ENCODE measurements at places on chromosomes 6 and 20.

DNA sequence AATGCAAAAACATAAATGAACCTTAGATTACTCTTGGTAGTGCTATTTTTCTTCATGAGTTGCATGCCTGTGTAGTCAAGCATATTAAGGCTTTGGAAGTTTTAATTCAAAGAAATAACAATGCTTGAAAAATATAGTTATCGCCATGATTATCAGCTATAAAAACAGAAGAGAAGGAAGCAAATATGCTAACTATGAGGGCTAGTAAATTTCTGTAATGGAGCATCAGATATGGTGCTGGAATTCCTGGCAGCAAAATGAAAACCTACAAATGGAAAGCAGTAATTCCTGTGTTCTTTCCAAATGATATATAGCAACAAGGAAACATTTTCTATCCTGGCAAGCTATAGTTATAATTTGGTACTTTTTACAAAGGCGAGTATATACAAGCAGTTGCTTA, 29.7 kb downstream of the DOP1A start:
- no peak for DNase-seq

GRCh38 chr20:57169162-57169561, 97.3 kb downstream of the BMP7 start:
- DNase-seq, result no peak

- DNase-seq, result no peak
These were observed 46.6 kb upstream of the TFAP2C start for GRCh38 chr20:56582542-56582941.

- DNase-seq, result peak; percentile 67
These were observed at the start of gene ZNF334 for GRCh38 chr20:46512943-46513844. TSS of gene ZNF334 (minus strand) at chr20:46513559. CDS start at chr20:46512102, 1,457 bp downstream.

DNA sequence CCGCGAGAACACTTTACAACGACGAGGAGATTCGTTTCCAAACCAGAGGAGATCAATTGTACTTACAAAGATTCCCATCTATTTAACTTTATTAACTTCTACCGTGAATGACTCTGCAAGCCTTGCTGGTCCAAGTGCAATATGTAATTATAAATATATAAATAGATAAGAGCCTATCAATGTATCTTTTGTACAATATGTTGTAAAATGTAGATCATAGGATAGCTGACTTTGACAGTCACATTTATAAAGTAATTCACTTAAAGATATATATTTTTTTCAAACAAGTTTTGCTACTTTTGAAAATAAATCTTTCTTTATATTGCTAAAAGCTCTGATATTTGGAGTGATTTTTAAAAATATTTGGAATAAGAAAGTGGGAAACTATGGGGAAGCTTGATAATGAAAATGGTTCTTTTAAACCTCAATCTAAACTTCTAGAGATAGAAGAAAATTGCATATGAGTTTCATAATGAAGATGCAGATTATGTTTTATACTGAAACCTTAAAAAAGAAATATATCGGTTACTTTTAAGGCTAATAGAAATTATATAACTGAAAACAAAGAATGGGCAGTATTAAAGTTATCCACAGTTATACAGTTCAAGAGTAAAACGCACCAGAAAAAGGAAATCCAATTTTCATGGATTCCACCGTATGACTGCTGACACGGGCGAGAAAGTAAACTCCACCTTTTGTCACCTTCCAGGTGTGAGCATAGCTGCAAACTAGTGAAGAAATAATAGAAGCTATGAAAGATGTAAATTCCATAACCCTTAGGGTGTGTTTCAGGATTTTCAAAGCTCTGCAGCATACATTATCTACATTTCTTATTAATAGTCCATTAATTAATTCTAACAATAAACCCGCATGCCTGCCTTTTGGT, 3.3 kb downstream of the TCF21 start:
- no peak for DNase-seq

GRCh38 chr6:19665613-19665909, 171.6 kb upstream of the ID4 start:
- DNase-seq, result no peak

DNA sequence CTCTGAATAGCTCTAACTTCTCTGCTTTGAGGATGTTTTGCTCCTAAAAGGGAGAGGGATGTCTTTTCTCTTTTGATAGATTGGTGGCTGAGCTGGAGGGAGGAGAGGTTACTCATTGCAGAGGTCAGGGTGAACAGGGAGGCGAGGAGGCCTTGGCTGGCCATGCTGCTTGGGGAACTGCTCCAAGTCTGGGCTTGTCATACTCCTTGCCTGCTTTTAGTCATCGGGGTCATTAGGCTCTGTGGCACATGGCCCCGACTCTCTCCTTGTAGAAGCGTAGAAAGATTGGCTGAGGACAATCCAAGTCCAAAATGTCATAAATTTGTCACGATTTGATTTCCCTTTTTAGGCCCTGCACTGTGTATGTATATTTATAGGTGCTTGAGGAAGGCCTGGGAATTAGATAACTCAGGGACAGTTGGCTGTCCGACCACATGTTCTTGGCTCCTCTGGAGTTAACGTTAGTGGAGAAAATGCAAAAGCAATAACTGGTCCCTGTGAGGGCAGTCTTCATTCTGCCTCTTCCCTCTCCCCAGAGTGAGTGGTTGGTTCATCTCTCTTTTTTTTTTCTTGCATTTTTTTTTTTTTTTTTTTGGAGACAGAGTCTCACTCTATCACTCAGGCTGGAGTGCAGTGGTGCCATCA, 160.1 kb downstream of the SCP2D1 start:
- no peak for DNase-seq

DNA sequence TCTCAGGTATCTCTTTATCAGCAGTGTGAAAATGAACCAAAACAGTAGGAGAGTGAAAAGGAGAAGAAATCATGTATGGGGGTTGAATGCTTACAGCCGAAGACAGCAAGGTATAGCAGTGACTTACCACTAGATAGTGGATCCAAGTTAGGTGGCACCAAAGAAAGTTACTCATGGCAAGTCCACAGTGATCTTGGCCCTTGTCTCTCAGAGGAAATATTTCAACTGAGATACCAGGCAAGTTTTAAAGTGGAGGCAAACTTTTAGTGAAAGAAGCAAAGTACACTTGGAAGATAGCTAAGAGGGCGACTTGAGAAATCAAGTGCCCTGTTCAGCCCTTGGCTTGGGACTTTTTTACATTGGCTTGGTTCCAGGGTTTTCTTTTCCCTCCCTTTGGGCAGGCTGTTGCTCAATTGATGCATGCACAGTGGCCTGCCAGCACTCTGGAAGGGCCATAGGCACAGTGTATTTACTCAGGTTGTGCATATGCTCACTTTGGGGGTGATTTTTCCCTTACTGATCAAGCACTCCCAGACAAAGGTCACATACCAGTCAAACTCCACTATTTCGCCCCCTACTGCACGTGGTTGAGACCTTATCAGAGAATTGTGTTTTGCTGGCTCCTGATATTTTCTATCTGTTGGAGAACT, 329.5 kb upstream of the KHDRBS2 start:
- no peak for DNase-seq

DNA sequence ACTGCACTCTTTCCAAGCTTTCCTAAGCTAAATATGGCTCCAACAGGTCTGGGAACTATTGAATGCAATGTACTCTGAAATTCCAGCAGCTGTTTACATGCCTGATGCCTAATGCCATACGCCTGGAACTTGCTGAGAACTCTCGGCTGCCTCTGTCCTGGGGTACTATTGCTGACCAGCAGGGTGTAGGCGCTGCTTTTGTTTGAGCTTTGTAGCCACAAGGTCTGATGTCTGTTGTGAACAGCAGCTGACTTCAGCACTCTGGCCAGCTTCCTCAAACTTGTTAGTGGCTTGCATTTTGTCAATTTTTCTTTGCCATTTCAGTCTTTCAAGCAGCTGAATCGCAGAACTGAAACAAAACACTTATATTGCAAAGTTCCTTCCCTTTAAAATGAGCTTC, 26.7 kb downstream of the SAYSD1 start:
- DNase-seq, result peak; percentile 25

GRCh38 chr6:136889271-136890193, 32.6 kb upstream of the SLC35D3 start:
- no peak for DNase-seq

DNA sequence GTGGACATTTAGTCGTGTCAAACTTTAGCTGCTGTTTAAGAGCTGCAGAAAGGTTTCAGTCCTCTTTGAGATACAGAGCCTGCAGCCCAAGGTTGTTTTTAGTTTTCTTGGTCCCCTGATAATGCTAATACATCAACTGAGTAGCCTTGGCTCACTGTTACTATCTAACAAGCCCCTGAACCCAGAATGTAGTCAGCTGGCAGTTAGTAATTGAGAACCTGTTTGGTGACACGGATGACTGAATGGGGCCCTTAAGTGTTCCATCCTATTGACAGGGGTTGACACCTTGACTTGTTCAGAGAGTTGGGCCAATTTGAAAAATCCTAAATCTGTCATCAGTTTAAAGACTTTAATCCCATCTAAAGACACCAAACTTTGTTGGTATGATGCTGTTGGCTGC, 2.8 kb downstream of the RTN4IP1 start:
- DNase-seq, result peak; percentile 32

DNA sequence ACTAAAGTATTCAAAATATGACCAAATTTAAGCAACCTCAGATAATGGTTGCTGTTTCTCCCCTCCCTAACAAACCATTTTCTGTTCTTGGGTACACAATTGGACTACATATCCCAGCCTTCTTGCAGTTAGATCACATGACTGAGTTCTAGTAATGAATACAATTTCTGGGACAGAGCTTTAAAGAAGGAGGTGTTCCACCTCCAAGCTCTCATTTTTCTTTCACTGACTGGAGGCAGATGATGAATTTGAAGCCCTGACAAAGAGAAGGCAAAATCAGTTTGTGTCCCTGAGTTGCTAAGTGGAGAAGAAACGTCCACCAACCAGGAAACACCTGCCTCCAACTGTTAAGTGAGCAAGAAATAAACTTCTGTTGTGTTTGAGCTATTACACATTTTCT, 117.2 kb downstream of the LCA5 start:
- DNase-seq, result no peak

DNA sequence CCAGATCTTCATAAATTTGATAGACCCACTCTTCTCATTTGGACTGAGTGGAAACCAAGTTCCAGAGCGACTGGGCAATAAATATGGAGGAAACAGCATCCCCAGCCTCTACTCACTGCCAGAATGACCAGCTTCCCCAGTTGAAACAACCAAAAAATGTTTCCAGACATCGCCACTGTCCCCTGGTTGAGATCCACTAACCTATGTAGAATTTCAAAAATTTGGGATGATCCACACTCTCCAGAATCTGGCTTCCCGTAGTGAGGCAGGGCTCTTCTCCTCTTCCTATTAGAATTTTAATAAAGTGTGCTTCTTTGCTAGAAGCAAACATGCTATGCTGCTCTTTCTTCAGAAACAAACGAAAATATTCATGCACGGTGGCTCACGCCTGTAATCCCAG, 287.0 kb upstream of the SUPT3H start:
- no peak for DNase-seq

GRCh38 chr6:37155394-37156312, 14.3 kb upstream of the PIM1 start:
- DNase-seq, result peak; percentile 57

DNA sequence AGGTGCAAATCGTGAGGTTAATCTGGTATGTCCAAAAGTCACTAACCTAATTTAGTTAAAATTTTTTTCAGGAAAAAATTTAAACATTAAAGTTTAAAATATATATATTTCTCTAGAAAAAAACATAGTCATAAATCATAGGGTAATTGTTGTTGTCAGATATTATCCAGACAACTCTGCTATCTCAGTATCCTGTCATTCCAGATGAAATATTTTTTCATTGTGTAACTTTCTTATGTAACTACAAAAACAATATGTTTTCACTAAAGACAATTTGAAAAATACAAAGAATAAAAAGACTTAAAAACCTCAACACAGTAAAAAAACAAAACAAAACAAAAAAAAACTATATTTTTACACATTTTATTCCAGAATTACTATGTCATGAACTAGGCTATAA, 57.6 kb downstream of the TENT5A start:
- no peak for DNase-seq

- DNase-seq, result no peak
These were observed 19.1 kb downstream of the XRN2 start for GRCh38 chr20:21322083-21322710.

- peak; percentile 9 for DNase-seq
These were observed 442.7 kb upstream of the HS3ST5 start for GRCh38 chr6:114785235-114786127.

Data from kidney tubule cell (primary cell).